Retina (tissue), 1 donor: ENCODE measurements at places on chromosomes 5 and 9.
A peak's percentile ranks its signal among the peaks of the same experiment; 100 is the strongest.

GRCh38 chr9:79857188-79857587, 285.4 kb downstream of the TLE4 start:
- no peak for DNase-seq

DNA sequence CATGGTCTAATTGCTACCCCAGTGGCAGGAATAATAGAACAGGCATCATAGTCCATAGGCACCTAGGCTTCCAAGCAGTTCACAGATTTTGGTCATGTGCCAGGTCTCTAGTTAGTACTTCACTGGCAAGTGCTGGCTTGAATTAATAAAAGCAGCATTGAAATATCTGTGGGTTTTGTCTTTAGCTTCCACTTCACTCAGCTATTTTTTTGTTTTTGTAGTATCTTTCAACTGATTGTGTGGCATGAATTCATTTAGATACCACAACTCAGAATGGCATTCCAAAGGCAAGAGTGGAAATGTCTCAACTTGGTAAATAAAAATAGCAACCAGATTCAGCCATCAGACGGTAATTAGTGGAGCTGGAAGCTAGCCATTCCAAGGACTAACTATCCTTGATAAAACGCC, 27.9 kb upstream of the ITGA2 start:
- DNase-seq = no peak

- DNase-seq = no peak
Measured at GRCh38 chr5:39214912-39215709, 4.3 kb downstream of the FYB1 start.

DNA sequence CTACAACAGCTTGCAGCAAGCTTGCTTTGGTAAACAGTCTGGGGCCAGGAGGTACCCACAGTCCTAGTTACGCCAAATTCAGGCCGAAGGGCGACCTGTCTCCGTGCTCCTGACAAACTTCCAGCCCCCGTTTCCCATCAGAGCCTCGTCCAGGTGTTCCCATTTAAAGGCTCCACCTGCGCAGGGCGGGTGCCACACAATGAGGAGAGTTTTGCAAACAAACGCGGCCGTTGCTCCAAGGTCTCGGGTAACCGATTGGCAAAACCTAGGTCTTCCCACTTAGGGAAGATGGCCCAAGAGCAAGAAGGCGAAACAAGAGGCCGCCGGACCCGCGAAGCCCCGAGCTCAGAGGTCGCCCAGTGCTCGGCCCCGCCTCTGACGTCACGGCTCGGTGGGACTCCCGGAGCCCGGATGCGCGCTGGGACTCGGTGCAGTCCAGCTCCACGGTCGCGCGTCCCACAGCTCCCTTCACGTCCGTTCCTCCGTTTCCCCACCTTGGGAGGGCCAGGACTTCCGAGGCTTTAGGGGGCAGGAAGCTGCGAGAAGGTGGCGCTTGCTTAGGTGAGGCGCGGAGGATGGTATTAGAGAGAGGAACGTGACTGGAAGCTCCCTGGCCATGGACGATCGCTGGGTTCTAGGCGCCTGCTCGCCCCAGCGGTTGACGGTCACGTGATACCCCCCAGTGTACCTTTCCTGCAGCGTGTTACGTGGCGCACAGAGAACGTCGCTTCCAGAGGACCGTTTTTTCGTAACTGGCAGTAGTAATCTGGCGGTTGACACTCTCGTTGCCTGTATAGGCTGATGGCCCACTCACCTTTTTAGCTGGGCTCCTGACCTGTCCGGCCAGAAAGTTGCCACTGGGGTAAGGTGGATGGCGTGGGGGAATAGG, 41.8 kb upstream of the KDM4C start:
- DNase-seq = peak; percentile 61

DNA sequence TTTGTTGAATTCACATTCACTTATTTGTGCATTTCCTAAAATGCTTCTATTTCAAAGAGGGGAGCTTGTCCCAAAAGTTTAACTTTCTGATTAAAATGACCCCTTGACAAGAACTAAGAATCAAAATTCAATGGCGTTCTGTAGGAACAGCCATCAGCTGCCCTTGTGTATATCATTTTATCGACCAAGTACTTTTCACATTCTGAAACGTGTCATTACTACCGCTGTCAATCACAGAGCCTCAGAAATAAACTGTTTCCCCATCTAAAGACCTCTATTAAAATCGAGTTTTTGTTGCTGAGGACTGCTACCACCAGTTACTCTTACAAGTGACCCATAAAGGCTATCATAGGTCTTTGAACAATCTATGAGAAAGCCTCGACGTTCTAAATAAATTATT, 1.6 kb upstream of the FOXD1 start:
- no peak for DNase-seq

DNA sequence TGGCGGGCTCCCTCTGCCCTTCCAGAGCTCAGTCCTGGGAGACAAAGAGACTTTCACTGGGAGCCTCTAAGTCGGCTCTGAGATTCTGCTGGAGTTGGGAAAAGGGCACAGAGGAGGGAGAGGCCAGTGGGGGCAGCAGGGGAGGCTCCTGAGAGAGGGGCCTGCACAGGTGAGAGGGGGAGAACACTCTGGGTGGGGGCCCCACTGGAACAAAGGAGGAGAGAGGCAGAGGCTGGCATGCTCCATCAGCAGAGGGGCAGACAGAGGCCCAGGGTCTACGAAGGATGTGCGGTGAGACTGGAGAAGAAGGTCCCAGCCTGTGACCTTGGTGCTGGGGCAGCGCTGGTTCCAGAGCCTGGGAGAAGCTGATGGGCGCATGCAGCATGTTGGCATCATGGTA, 8.9 kb downstream of the TCF7 start:
- DNase-seq = no peak

GRCh38 chr9:33129251-33129885, 37.8 kb downstream of the B4GALT1 start:
- no peak for DNase-seq

DNA sequence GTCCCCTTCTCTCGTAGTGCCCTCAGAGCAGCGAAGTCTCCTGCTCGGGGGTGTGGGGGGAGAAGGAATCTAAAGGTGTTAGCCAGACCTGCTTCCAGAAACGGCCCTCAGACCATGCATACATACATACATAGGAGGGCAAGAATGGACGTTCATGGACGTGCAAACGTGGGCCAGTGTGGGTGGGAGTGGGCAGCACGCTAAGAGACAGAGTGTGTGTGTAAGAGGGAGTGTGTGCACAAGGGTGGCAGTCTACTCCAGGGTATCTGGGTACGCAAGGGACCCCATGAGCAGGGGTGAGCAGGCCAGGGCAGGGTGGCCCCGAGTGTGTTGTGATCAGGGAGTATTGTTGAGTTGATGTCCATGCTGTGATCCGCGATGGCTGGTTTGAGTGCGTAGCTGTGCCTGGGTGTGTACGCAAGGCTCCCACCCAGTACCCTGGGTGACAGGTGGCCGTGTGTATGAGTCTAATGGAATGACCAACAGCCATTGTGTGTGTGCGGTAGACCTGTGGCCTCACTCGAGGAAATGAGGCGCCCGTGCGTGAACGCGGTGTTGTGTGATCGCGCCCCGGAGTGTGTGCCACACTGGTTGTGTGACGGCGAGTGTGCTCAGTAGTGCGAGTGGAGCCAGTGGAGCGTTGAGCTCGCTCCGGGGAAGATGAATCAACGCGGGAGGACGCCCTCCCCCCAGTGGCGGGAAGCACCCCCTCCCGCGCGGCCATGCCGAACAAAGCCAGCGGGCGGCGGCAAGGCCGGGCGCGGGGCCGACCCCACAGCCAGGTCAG, 826 bp downstream of the GPRIN1 start:
- DNase-seq = peak; percentile 72

DNA sequence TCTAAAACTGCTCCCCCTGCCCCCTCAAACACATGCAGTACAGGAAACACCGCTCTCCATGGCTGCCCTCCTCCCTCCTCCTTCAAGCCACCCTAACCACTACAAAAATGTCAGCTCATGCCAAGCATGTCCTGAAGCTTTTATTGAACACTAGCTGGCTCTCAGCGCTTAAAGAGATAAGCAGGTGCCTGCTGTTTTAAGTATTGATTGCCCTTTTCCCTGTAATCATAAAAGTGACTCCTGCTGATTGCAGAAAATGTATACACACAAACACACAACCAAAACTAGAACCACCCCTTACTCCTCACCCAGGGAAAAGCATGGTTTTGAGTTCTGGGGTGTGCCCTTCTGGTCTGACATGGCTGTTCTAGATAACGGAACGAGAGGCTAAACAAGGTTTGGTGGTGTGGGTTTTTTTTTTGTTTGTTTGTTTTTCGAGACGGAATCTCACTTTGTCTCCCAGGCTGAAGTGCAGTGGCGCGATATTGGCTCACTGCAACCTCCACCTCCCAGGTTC, 3.7 kb upstream of the UCK1 start:
- no peak for DNase-seq

- DNase-seq = no peak
Measured at GRCh38 chr5:117456866-117457470, 882.3 kb upstream of the SEMA6A start.
